Sciatic nerve (tissue), 2 donors: ENCODE measurements at places on chromosomes 2 and 18.

DNA sequence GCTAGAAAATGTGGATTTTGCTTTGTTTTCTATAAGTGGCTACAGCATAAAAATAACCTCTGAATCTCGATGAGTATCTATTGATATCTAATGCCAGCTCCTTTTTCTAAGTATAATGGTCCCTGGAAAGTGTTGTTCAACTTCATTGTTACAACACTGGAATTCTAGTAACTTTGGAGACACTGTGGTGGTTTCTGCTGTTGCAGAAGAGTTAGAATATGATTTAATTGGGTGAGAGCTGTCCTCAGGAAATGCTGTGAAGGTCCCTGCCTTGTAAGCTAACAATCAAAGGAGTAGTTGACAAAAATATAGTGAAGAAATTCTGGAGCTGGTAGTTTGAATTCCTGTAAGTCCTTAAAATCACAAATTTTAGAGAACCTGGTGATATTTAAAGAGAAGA is 62.1 kb downstream of the C18orf63 start:
- no peak for DNase-seq

DNA sequence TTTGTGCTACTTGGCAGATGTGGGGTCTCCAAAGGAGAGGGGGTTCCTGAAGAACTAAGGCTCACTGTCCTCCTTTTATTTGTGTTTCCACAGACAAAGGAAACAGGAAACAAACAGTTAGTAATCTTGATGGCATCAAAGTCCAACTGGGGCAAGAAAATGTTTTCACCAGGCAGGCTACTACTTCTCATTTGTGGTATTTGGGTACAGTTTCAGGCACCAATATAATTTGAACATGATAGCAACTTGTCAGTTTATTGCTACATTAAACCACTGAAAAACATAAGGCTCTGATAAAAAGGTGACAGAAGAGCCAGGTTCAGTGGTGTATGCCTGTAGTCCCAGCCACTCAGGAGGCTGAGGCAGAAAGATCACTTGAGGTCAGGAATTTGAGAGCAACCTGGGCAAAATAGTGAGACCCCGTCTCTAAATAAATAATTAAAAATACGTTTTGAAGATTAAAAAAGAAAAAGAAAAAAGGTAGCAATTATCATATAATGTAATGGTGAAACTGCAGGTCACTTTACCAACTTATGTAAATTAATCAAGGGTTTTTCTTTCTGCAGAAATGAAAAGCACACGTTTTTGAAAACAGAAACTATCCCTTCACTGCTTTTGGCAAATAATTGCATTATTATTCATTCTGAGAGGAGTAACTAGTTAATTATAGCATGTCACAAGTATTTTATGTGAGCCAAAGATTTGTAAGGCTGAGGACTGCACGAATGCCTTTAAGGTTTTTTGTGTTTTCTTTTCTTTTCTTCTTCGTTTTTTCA is 157.5 kb upstream of the CAVIN2 start:
- no peak for DNase-seq

GRCh38 chr2:84889332-84889731 is 8.4 kb upstream of the TRABD2A start:
- DNase-seq, result no peak

- DNase-seq, result no peak
These were observed 2.3 kb downstream of the ZC3H6 start for GRCh38 chr2:112277596-112278220.

- DNase-seq, result no peak
These were observed 96.9 kb upstream of the MGAT4A start for GRCh38 chr2:98827625-98828368.

DNA sequence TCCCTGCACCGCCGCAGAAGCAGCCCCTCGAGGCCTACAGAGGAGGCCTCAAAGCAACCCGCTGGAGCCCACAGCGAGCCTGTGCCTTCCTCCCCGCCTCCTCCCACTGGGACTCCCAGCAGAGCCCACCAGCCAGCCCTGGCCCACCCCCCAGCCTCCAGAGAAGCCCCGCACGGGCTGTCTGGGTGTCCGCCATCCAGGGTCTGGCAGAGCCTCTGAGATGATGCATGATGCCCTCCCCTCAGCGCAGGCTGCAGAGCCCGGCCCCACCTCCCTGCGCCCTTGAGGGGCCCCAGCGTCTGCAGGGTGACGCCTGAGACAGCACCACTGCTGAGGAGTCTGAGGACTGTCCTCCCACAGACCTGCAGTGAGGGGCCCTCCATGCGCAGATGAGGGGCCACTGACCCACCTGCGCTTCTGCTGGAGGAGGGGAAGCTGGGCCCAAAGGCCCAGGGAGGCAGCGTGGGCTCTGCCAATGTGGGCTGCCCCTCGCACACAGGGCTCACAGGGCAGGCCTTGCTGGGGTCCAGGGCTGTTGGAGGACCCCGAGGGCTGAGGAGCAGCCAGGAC is 31.2 kb downstream of the GPC1 start:
- peak; percentile 57 for DNase-seq

DNA sequence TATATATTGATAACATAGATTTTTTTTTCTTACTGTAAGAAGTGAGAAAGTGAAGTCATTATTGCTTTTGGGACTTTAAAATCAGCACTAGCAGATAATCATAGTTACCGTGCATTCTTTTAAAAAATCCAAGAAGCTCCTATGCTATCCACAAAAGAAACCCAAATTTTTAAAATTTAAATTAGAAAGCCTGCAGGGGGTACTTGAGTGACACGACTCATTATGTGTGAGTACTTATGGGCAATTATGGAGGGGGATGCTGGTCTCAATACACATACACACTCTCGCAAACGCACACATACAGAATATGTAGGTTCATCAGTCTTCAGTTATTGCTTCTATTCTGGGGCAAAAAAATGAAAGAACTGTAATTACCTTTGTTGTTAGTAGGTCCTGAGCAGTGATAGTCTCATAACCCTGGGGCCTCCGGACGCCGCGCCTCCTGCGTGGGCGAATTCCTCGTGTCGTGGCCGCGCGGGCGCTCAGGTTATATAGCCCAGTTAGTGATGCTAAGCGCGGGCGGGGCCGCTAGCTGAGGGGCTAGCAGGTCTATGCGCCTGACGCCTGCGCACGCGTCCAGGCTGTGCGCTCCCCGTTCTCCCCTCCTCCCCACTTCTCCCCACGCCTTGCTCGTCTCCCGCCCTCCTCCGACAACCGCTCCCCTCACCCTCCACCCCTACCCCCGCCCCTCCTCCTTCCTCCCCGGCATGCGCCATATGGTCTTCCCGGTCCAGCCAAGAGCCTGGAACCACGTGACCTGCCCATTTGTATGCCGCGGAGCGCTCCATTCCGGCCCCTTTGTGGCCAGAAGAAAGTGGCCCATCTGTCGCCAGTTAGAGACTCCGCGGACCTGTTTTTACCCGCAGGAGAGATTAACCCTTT is at the start of gene NEUROD1:
TSS of gene NEUROD1 (minus strand) at position 463 of the 882 bp plus-strand sequence. CDS start 1,657 bp downstream, outside the sequence.
- no peak for DNase-seq
